ENCODE measurements at places on chromosomes 3 and 15.

DNA sequence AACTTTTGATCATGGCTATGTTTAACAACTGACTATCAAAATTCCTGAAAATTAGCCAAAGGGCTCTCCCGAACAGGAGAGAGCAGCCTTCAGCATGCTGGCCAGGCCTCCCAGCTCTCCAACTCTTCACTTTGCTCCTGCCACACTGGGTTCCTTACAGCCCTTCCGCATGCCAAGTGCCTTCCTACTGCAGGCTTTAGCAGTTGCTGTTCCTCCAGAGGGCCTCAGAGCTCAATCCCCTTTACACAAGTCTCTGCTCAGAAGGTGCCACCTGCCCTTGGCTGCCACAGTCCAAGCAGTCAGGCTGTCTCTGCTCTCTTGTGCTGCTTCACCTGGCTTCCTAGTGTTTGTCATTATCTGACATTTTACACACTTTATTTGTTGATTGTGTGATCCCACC, 553.1 kb upstream of the PPP2R3A start:
- DNase-seq, result no peak

- no peak for DNase-seq
These were observed 156.0 kb downstream of the PDE8A start for GRCh38 chr15:85137489-85138168.

DNA sequence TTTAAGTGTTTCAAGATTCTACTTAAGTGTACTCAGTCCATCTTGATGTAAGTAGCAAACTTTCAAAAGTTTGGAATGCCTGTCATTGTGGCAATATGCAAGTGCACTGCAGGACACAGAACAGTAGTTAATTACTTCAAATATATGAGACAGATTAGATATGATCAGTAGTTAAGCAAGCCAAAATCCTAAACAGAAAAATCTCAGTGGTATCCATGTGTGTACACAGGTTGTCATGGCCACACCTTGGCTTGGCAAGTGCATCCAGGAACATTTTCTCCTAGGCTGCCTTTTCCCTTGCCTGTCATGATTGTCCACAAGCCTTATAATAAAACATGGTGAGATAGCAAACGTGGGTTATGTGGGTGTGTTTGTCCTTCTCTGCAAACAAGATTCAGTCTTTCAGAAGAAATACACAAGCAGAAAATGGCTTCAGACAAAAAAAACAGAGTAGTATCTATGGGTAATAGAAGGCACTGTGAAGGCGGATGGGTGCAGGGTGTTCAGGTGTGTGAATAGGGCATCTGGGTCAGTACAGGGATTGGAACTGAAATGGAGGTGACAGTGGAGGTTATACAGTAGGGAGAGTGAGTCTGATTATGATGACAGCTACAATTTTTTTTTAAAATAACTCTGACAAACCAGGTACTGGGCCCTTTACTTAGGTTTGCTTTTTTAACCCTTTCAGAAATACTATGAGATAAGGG, 229.0 kb upstream of the LRIG1 start:
- DNase-seq, result no peak

- no peak for DNase-seq
These were observed 35.9 kb downstream of the EIF4E3 start for GRCh38 chr3:71689291-71689690.

DNA sequence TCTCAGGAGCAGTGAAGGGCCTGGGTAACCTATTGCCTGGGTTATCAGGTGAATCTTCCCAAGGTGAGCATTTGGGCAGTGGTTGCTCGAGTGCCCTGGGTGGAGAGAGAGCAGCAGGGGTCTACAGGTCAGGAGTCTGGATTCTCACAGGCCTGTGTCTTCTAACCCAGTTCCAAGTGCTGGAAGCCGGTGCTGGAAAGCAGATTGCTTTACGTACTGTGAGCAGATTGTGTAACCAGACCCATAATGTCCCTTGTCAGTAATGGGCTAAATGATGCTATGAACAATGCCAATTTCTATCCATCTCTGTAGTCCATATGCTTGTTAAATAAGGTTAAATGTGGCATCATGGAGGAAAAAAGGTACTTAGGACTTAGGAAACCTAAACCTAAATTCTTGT, 106.5 kb downstream of the TPRG1 start:
- DNase-seq, result no peak

DNA sequence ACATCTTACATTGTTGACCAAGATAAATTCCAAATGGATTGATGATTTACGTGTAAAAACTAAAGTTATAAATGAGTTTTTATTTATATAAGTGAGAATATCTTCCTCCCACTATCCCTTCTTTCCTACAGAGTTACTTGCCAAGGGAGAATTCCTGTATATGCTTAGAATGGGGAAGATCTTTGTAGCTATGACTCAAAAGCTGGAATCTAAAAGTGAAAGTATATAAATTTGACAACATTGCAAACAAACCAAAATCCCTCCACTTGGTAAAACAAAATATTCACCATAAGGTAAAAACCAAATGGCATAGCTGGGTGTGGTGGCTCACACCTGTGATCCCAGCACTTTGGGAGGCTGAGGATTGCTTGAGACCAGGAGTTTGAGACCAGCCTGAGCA, 52.7 kb upstream of the GCNT3 start:
- DNase-seq, result no peak

DNA sequence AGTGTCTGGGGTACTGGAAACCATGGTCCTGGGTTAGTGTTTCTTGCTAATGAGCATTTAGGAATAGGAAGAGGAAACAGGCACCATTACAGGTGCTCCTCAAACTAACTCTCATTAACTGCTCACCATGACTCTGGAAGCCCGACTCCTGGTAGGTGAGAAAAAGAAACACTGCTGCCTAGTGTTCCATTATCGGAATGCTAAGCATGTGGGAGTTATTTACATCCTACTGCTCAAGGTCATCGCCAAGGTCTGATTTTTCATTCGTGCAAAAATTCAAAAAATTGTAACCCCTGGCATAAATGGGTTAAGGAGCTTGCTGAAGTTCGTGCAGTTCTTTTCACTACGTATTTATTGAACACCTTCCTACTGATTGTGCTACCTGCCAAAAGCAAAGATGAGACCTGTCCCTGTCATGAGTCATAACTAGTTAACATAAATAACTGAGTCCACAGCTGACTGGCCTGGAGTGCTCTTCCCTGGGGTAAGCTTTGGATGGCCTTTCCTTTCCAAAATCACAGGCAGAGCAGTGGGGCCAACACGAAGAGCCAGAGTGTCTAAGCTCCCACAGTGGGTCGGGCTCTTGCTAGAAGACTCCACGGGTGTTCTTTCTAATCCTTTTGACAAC, 22.7 kb upstream of the PAQR5 start:
- DNase-seq, result no peak

DNA sequence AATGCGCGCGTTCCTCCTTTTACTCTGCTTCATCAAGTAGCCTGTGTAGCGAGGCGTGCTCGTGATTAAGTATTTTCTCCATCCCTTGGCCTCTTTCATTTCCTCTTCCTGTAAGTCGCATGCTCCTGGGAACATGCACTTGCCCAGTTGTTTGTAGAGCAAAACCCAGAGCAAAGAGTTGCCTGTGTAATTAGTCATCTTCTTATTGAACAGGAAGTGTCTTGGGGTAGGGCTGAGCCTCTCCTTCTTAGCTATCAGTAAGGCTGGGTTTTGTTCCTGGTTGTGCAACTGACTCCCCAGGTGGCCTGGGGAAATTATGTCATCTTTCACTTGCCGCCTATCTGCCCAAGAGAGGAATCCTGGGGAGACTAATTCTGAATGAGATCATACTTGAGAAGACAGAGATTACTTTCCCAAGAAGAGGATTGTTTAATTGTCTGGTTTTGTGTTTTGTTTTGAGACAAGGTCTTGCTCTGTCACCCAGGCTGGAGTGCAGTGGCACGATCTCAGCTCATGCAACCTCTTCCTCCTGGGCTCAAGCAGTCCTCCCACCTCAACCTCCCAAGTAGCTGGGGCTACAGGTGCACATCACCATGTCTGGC, 14.9 kb downstream of the LIPH start:
- DNase-seq, result no peak

- DNase-seq, result no peak
These were observed 157.2 kb downstream of the RPLP1 start for GRCh38 chr15:69609776-69610175.

GRCh38 chr15:36403351-36403750, 176.1 kb upstream of the CDIN1 start:
- no peak for DNase-seq

DNA sequence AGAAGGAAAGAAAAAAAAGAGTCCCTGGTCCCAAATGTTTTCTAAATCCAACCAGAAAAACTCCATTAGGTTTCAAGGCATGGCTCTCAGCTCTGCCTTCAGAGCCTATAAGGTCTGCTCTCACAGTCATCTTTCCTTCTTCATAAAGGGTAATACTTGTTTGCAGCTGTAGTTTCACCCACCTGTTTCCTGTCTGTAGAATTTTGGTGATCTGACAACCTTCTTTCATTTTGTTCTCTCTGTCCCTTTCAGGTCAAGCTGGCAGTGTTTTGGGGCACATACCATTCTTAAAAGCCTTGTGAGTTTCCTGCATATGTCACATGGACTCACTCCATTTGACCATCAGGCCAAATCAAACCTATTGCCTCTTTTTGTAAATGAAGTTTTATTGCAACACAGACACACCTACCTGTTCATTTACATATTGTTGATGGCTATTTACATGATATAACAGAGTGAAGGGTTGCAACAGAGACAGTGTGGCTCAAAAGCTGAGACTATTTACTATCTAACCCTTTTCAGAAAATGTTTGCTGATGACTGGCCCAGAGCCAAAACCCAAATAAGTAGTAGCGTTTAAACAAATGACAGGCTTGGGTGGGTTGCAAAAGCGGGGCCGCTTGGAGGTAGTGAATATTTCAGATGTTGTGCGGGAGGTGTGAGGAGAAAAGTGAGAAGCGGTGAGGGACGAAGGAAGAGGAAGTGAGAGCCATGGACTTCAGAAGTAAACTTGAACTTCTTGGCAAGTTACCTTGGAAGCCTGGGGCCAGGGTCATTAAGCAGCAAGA, 292.7 kb upstream of the PROK2 start:
- DNase-seq, result no peak

DNA sequence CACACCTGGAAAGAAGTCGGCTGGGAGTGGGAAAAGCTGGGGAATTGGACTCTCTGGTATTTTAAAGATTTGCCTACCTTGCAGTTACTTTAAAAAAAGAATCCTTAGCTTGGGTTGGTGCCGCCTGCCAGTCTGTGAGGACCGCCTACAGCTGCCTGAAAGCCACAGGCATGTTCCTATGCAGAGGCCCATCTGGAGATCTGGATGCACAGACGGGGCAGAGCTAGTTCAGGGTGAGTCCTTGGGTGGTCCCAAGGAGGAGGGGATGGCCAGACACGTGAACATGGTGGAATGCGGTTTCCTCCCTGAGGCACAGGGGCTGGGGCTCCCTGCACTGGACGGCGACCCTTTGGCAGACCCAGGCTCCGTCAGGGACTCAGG, 113.2 kb upstream of the IQSEC1 start:
- no peak for DNase-seq

DNA sequence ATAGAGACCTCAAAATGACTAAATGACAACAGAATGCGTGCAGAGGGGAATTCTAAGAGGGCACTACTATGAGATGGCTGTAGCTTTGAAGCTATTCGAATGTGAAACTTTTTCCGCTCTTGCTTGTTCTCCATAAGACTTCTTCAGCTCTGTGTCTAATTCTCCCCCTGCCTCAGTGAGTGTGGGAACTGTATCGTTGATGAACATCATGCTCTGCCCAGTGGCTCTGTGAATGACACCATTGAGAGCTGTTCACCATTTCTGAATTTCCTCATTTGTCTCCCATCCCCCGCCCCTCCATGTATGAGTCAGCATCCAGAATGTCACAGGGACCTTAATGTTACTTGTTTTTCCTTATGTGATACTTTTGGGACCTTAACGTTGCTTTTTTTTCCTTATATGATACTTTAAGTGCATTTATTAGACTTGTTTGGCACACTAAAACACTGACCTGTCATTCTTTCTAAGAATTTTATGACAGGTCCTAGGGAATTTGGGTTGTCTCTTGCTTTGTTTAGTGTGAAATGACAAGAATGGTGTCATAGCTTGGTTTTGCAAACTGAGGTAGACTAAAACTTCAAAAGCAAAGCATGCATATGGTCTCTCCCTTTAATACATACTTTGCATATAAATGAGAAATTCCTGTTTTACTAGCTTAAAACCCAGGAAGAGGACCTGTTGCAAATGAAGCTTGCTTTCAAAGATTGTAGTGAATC, 99.6 kb downstream of the FNDC3B start:
- peak; percentile 45 for DNase-seq

- DNase-seq, result no peak
These were observed 78.5 kb upstream of the RBMS3 start for GRCh38 chr3:29202378-29202777.

GRCh38 chr15:47283246-47283645, 434.1 kb upstream of the SEMA6D start:
- no peak for DNase-seq

- DNase-seq, result no peak
These were observed 14.4 kb upstream of the PLA2G4D start for GRCh38 chr15:42108806-42109205.

GRCh38 chr15:51678096-51678495, 3.2 kb upstream of the SCG3 start:
- no peak for DNase-seq

- no peak for DNase-seq
These were observed 222.2 kb upstream of the BHLHE40 start for GRCh38 chr3:4756855-4757574.

- DNase-seq, result no peak
These were observed 55.8 kb upstream of the PRR23E start for GRCh38 chr3:127137113-127137512.

DNA sequence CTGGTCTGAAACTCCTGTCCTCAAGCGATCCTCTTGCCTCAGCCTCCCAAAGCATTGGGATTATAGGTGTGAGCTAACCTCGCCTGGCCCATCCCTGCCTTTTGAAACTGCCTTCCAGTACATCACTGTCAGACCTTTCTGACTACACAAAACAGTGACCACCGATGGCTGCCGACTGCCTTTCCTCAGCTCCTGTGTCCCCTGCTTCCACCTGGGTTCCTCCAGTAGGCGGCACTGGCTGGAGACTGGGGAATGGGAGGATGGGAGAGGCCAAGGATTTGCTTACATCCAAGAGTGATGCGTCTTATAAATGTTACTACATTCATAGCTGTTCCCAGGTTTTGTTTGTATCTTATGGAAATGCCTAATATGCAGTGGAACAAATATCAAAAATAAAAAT, 242.8 kb downstream of the BBX start:
- no peak for DNase-seq

DNA sequence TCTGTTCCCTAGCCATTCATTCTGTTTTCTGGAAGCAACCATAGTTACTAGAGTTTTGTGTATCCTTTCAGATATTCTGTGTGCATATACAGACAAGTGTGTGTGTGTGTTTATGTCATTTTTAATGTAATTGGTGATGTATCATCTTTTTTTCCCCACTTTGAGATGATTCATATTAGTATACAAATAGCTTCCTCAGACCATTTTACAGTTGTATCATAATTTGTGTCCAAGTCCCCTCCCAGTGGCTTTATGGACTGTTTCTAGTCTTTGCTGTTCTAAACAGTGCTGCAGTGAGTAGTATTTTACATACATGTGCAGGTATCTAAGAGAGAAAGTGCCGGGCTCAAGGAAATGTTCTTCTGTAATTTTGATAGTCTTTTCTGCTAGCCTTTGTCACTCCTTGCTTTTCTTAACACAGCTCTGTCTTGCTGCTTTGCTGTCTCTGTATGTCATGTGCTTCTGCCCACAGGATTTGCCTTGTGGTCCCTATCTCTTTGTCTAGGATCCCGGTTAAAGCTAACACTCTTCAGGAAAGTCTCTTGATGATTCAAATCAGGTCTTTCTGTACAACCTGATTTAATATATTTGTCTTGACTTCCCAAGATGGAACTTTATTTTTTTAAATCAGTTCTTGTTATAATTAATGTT, 31.5 kb upstream of the FBXL22 start:
- DNase-seq, result no peak

- no peak for DNase-seq
These were observed 221.7 kb upstream of the TLE3 start for GRCh38 chr15:70319466-70319865.
